ENCODE measurements at places on chromosomes 4 and X.
A peak's percentile ranks its signal among the peaks of the same experiment; 100 is the strongest.

DNA sequence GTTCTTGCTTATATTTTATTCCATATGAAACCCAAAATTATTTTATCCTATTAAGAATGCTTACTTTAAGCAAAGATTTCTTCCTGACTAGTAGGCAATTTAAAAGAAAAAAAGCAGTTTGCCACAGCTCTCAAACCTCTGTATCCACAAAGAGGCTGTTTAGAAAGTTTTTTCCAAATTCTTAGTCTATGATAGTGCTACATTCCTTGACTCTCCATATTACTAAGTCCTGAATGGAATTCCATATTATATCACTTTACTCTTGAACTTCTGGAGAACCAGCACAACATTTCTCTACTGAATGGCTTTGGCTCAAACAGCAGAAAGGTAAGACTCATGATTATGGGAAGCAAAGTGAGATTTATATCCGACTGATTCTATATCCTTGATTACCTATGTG is 8.3 kb downstream of the SLC10A6 start:
- DNase-seq, result no peak

DNA sequence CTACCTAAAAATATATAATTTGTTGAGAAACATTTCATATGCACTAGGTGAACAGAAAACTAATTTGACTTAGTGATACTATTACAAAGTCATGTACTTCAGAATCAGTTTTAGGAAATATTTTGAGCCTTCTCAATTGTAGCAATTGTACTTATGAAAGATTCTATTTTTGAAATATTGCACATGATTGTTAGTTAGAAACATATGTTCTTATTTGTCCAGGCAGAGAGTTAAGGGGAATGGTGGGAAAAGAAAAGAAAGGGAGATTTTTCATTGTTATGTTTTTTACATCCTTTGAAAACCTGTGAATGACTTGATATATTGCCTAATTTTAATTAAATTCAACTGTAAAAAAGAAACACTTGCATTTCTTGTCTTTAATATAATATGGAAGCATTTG is 66.0 kb downstream of the GLRB start:
- no peak for DNase-seq

DNA sequence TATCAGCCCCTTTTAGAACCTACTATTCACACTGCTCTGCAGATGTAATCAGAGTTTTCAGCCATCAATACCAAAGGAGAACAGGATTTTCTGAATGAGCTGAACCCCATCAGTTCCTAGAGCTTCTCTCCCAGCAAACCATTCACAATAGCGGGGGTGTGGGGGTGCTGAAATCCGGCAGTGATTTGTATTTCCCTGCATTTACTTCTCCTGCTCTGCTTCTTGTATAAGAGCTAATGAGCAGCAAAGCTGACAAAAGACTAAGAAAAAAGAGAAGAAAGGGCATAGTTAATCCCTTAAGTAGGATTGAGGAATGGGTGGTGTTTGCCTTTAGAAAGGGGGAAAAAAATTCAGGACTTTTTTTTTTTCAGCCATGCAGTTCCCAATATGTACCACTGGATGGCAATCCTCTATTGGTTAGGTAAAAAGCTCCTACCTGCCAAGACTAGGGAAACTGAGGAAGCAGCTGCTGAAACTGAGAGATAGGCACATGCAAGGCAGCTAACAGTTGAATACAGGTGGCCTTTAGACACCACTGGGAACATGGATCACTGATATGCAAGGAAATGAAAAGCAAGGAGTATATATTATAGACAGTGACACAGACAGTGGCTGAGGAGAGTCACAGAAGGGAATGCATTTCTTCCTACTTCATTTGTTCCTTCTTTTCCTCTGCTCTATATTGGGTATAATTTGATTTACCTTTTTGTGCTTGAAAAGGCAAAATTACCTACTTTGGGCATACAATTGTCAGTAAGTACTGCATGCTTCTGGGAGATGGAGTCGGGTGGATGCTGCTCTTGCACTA is 217.9 kb downstream of the HS6ST2 start:
- DNase-seq, result no peak

DNA sequence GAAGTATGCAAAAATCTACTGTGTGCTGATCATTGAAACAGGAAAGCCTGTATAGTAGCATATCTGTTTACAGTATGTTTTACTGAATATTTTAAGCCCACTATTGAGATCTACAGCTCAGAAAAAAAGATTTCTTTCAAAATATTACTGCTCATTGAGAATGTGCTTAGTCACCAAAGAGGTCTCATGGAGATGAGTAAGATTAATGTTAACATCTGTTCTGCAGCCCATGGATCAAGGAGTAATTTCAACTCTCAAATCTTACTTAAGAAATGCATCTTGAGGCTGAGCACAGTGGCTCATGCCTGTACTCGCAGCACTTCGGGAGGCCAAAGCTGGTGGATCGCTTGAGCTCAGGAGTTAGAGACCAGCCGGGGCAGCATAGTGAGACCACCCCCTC is 3.3 kb downstream of the RNF4 start:
- DNase-seq, result no peak

GRCh38 chr4:44194365-44194764 is 254.2 kb downstream of the KCTD8 start:
- DNase-seq, result no peak

GRCh38 chr4:119035951-119036737 is 99.5 kb upstream of the MYOZ2 start:
- no peak for DNase-seq

GRCh38 chr4:122045533-122045932 is 93.7 kb upstream of the TRPC3 start:
- no peak for DNase-seq

- no peak for DNase-seq
Measured at GRCh38 chrX:103531002-103531401, 11.7 kb upstream of the RAB40A start.

GRCh38 chr4:181968371-181968770 is 274.8 kb upstream of the TENM3 start:
- DNase-seq, result no peak

GRCh38 chr4:40246011-40246900 is 49.4 kb downstream of the RHOH start:
- no peak for DNase-seq

GRCh38 chr4:39285111-39285795 is 80.9 kb downstream of the RFC1 start:
- DNase-seq, result no peak

- DNase-seq, result peak; percentile 57
Measured at GRCh38 chrX:151082077-151082948, 94.1 kb upstream of the GPR50 start.

DNA sequence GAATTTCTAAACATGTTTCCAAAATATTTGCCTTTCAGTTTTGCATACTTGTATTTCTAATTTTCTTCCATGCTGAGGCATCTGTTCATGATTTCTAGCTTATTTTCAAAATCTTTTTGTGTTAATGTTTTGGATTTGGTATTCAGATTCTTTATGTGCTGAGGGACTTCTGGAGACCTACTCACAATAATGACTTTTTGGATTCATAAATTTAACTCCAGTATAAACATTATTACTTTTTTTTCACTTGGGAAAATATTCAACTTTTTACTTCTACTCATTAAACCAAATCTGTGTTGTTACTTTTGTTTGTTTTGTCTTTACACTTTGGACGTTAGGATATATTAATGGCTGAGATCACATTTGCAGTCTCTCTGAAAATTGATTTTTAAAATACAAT is 183.7 kb downstream of the TENM3 start:
- DNase-seq, result no peak

GRCh38 chrX:30679369-30679768 is 26.1 kb downstream of the GK start:
- no peak for DNase-seq

- no peak for DNase-seq
Measured at GRCh38 chr4:168200685-168201084, 108.3 kb downstream of the ANXA10 start.

DNA sequence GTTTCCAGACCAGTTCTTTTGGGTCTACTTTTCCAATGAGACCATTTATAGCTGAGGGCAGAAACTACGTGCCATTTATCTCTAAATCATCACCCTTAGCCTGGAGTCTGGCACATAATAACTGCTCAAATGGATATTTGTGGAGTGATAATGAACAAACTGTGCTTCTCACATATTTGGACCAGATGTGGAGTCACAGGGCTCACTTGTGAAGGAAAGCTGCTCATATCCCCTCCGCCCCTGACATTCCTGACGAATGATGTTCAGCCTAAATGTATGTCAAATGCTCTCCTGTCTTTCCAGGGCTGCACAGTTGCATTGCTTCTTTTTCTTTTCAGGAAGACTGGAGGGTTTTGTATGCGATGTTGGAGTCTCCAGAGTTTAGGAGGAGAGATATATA is 110.1 kb downstream of the GBA3 start:
- no peak for DNase-seq

- no peak for DNase-seq
Measured at GRCh38 chr4:81330018-81330417, 115.0 kb upstream of the PRKG2 start.

DNA sequence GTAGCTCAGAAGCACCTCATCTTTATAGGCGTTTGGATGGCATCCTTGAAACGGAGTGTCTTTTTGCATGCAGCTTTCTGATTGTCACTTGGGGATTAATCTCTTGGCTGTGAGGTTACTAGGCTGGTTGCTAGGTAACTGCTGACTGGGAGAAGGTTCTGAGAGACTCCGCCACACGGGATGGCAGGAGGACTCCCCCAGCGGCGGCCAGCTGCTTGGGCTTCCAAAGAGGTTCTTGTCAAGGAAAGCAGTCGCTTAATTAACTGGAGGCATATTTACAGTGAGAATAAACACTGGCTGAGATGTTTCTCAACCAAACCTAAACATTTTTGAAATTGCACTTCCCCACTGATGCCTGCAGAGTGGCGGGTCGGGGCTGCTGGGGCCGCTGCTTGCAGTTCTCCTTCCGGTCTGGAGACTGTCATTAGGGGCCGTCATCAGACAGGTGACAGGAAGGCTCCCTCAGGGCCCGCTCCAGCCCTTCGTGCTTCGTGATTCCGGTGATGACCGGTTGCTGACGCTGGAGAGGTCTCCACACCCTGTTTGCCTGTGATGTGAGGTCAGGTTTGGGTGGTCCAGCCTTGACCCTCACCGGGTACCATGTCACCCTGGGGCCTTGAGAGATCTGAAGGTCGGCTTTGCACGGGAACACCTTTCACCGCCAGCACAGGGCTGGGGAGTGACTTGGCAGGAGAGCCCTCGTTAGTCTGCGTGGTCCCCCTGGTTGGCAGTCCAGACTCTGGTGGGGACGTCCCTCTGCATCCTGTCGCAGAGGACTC is 9.1 kb downstream of the NSG1 start:
- DNase-seq, result no peak

DNA sequence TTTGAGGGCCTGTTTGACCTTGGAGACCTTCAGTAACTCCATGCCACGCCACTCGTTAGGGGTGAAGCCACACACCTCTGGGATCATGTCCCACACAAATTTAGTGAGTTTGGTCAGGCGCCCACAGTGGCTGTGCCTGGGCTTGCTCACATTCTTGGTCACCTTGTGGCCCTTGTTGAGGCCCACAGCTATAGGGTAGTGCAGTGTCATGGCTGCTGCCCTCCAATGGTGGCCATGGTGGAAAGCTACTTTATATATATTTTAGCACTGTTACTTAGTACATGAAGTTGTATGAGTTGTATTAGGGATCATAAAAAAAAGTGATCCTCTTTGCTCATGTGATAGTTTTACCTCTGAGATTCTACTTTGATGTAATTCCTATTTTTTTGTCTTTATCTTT is 985 bp upstream of the CXCL11 start:
- no peak for DNase-seq

GRCh38 chrX:119685225-119686066 is 7.5 kb downstream of the SEPTIN6 start:
- peak; percentile 82 for DNase-seq

DNA sequence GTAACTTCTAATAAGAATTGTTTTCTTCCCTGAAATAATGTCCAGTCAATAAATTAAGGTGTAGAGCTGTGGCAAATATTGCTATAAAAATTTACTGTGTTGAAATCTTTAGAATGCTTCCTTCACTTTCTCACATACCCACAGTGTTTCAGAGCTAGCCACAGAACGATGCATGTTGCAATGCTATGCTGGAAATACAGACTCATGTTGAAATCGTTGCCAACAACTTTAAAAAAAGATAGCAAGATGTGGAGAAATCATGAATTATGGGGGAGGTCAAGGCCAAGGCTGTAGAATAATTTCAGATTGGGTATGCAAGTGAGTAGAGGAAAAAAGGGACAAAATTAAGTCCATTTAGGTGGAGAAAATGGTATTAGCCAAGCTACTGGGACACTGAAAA is 204.8 kb downstream of the VEGFC start:
- DNase-seq, result no peak

GRCh38 chr4:41334182-41334581 is 77.5 kb downstream of the UCHL1 start:
- DNase-seq, result no peak

DNA sequence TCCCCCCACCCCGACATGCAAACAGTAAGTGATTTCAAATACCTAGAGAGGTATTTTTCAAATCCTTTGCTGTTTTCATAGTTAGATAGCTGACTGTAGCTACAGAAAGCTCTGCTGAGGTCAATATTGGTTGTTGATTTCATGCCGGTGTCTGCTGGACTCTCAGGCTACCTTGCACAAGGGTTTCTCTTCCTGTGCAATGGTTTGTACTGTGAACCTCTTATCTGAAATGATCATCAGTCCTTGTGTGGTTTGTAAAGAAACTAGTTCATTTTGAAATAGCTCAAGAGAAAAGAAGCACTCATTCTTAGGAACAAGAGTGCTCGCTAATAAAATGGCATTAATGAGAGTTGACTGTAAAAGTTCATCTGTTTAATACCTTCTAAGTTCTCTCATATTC is 2.1 kb downstream of the MTM1 start:
- DNase-seq, result peak; percentile 48

Data from MM.1S (cell line).